Panc1 (cell line): ENCODE measurements at places on chromosomes 1 and 21. TPM values are rescaled to one million over a fixed set of nuclear protein-coding genes. Genes with fewer than 3 reads are reported as not detected.

DNA sequence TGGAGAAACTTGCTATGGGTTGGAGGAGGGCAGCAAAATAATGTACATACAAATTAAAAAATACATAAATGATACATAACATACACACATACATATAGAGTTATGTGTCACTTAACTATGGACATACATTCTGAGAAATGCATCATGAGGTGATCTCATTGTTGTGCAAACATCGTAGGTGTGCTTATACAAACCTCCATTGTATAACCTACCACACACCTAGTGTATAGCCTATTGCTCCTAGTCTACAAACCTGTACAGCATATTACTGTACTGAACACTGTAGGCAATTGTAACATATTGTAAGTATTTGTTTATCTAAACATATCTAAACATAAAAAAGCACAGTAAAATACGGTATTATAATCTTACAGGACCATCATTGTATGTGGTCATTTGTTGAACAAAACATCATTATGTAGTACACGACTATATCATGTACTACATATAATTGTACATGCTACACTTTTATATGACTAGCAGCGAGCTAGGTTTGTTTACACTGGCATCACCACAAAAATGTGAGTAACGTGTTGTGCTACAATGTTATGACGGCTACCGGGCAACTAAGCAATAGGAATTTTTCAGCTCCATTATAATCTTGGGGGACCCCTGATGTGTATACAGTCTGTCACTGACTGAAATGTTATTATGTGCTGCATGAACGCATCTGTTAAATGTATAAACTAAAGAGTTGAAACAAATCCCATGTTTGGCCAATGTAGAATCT lies 35.5 kb downstream of the ITGB3BP start:
- no peak for DNase-seq

GRCh38 chr1:20974951-20975350 lies 187.8 kb upstream of the HP1BP3 start:
- no peak for DNase-seq

DNA sequence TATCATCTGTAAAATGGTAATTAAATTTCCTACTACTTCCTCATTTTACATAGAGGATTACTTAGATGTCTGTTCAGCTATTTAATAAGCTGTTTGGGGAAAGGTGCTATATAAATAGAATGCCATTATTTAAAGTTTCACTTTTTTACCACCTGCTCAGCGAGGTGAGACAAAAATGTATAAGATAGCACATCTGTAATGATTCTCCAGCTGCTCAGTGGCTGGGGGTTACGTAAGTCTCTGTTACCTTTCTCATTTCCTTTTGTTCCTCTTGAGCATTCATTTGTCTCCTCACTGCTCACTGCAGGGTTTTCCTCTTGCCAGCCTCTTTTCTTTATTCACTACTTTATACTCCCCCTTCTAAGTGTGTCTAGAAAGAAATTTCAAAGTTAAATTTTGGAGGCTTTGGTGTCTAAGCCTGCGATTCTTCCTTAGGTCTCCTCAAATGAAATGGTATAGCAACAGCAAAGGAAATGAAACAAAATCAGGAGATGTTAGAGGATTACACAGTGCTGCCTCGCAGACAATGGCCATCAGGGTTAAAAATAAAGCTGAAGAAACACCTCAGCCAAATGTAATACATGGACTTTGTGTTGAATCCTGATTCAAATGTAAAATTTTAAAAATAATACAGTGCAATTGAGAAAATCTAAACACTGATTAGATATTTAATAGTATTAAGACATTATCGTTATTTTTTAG lies 6.8 kb downstream of the RGS8 start:
- DNase-seq, result no peak

GRCh38 chr1:33655496-33655895 lies 183.1 kb downstream of the ZSCAN20 start:
- DNase-seq, result no peak

DNA sequence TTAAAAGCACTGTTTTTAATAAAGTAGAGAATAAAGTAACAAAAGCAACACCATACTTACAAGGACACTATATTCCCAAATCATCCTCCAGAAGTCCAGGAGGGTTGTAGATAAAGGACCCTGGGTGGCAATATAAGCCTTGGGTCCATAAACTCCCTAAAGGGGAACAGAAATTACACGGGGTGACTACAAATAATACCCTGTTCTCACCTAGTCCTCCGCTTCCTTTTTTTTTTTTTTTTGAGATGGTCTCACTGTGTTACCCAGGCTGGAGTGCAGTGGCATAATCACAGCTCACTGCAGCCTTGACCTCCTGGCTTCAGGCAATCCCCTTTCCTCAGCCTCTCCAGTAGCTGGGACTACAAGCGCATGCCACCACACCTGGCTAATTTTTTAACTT lies 13.1 kb downstream of the PTPN22 start:
- no peak for DNase-seq

- no peak for DNase-seq
Observed at GRCh38 chr1:35577071-35577998, 4.2 kb downstream of the TFAP2E start.

DNA sequence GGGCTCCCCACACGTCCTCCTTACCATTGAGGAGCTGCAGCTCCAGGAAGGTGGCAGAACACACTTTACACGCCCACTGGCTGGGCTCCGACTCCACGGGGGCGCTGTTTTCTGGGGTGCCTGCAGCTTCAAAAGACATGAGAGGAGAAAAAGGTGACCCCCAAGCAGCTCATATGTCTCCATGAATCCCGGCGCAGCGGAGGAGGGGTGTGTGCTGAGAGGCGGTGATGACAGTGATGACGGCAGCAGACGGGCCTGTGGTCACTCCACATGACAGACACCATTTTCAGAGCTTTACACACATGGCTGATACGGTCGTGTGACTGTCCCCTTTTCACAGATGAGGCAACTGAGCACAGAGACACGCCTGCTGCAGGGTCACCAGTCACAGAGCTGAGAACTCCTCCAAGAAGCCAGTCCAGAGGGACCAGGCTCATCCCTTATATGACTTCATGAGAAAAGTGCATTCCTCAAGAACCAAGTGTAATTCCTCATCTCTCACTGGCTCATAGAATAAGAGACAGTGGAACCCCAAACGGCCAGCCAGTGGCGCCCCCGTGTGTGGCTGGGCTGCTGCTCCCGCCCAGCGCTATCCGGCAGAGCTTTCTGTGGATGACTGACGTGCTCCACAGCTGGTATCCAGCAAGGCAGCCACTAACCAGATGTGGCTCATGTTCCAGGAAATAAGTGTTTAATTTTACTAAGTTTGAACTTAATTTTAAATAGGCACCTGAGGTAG lies 31.9 kb downstream of the PRDM15 start:
- no peak for DNase-seq

DNA sequence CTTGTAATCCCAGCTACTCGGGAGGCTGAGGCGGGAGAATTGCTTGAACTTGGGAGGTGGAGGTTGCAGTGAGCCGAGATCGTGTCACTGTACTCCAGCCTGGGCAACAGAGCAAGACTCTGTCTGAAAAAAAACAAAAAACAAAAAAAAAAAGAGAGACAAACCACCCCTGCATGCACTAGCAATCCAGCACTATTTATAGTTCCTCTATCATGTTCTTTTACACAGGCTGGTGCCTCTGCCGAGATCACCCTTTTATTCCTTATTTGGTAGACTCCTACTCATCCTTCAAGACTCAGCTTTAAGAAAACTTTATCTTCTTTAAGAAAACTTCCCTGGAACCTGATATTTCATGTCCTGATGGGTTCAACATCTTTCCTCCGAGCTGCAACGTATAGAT lies 10.8 kb downstream of the FMO5 start:
- DNase-seq, result no peak

- no peak for DNase-seq
Observed at GRCh38 chr21:26845066-26845758, at the start of gene ADAMTS1. Gene ADAMTS1 (minus strand): TSS chr21:26845409. CDS start chr21:26844954, 455 bp downstream.

DNA sequence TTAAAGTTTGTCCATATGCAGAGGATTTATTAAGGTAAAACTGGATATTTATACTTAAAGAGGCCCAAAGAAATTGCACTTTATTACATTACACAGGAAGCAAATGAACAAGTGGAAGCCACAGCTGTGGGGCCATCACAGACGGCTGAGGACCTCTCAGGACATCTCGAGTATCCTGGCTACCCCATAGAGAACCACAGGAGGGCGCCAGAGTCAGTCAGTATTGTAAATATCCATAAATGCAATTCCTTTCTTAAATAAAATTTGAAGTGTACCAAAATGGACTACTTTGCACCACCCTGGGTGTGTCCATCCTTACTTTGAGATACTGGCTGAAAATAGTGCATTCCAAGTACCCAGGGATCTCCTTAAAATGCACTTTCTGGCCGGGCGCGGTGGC lies 257.2 kb downstream of the MRPL39 start:
- no peak for DNase-seq

GRCh38 chr1:218943371-218943770 lies 230.3 kb upstream of the LYPLAL1 start:
- DNase-seq, result no peak

- DNase-seq, result no peak
Observed at GRCh38 chr1:203932556-203932955, 71.2 kb downstream of the SNRPE start.

GRCh38 chr1:61076728-61077675 lies 5.4 kb upstream of the NFIA start:
- peak; percentile 39 for DNase-seq

DNA sequence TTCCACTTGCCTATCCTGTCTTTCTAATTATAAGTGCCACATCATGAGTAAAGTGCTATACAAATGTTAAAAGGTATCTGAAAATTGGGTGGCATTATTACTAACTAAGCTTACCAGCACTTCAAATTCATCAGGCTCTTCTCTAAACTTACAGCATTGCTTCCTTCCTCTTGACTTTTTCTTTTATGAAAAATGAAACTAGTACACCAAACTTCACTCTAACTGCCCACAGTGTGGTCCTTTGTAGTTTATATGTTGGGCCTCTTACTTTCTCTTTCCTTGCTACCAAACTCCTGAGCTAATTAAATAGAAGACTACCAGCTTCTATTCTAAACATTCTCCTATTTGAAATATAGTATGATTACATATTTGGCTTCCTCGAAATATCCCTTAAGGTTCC lies 81.8 kb downstream of the NOTCH2 start:
- no peak for DNase-seq

- DNase-seq, result no peak
Observed at GRCh38 chr1:109636201-109636952, 16.7 kb downstream of the AMPD2 start.

DNA sequence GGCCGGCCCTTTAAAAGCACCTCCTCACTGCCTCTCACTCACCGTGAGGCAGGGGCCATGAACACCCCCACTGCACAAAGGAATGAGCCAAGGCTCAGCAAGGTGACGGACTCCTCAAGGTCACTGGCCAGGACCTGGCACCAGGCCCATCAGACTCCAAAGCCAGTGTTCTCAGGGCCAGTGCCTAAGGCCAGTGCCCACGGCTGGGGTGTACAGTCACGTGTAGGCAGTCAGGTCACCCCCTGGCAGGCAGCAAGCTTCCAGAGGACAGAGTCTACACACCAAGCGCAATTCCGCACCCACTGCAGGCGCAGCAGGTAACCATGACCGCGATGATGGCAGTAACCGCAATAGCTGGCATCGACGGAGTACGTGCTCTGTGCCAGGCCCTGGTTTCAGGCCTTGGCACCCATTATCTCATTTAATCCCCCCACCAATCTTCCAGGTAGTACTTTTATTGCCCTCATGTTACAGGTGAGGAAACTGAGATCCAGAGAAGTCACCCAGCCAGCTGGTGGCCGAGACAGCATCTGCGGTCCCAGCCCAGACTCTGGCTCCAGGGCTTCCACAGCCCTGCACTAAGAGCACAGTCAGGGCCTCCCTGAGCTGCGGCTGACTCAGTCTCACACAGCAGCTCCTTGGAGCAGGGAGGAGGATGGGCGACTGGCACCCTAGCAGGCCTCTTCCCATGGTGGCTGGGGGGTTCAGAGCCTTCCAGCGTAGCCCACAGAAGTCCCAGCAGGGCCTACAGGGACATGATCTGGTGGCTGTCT lies 27.0 kb downstream of the RAP1GAP start:
- DNase-seq, result no peak

DNA sequence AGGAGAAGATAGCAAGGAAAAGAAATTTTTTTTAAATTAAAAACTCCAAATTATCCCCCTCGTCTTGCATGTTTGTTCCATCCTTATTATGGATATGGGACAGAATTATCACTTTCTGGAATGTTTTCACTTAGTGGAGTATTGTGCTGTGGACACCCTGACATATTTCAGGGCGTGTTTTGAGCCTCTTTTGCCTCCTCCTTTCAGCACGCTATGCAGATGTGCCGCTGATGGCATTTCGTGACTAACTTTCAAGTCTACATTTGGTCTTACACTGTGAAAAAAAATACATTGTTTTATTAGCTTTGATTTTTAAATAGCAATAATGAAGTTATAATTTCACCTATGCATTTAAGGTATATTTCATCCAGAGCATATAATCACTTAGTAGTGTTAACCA lies 738.7 kb downstream of the LTN1 start:
- no peak for DNase-seq

GRCh38 chr1:212545941-212546635 lies 62.5 kb upstream of the ATF3 start:
- no peak for DNase-seq

DNA sequence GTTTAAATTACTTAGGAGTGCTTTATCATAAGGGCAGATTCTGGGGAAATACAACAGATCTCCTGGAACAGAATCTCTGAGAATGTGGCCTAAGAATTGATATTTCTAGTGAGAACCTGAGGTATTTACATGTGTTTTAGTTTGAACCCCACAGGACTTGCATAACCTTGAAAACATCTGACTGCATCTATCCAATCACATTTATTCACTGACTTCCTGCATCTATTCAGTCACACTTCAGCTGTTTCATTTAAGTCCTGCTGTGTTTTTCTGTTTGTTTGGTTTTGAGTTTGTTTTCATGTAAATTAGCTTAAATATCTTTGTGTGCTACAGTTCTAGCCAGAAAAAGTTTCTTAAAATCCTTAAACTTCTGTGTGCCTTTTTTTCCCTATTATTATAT lies 1260.7 kb downstream of the PLA2G4A start:
- DNase-seq, result no peak

C1orf115 gene
- 3.9 TPM for total RNA-seq

RHCE gene
- not detected for total RNA-seq

PEX11B gene
- 27.4 TPM for total RNA-seq

BMP8B gene
- total RNA-seq, result 3.7 TPM

NOS1AP gene
- total RNA-seq, result 27.9 TPM

LCK gene
- 0.57 TPM for total RNA-seq

ZNF648 gene
- not detected for total RNA-seq

TIAM1 gene
- total RNA-seq, result 3.7 TPM

KCNT2 gene
- total RNA-seq, result 0.41 TPM
